ENCODE measurements at places on chromosomes 6 and 20.

DNA sequence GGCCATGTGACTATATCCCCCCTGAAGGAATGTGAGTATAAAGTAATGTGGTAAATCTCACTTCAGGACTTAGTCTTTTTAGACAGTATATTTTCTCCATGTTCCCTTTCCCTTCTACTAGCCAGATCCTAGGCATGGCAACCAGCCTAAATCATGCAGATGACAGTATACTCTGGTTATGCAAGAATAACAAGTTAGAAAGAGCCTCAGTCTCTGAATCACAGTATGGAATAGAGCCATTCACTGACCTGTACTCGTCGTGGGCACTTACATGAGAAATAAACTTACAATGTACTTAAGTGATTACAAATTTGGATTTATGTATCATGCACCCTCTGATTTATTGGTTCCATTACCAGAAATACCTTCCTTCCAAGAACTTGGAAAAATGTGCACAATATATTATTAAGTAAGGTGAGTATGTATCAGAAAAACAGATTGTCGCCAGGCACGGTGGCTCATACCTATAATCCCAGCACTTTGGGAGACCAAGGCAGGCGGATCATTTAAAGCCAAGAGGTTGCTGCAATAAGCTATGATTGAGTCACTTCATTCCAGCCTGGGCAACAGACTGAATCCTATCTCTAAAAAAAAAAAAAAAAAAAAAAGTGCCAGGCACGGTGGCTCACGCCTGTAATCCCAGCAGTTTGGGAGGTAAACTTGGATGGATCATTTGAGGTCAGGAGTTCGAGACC lies 25.1 kb upstream of the FAM8A1 start:
- no peak for DNase-seq

DNA sequence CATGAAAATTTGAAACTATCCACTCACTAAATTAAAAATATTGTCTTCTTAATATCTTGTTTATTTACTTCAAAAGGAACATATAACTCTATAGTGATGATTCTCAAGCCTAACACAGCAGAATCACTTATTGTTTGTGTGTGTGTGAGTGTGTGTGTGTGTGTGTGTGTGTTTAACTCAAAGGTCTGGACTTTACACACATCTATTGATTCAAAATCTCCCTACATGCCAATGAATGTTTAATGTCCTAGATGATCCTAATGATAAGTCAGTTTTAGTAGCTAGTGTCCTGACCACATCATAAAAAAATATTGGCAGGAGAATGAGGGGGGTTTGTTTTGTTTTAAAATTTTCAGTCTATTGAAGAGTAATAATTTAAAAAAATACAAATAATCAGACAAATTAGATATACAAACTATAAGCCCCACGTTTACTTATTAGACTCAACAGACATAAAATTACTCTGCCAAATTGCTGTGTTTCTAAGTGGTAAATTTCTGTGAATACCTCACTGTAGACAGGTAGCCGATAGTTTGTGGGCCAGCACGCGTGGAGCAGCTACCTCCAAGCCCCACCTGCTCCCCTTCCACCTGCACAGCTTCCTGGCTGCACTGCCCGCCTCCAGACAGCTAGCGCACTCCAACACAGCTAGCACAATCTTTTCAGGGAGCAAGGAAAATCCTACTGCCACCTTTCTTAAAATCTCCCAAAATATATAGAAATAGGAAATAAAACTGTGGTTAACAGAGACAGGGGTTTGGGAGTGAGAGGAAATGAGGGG lies 349.6 kb downstream of the PKHD1 start:
- DNase-seq = no peak

DNA sequence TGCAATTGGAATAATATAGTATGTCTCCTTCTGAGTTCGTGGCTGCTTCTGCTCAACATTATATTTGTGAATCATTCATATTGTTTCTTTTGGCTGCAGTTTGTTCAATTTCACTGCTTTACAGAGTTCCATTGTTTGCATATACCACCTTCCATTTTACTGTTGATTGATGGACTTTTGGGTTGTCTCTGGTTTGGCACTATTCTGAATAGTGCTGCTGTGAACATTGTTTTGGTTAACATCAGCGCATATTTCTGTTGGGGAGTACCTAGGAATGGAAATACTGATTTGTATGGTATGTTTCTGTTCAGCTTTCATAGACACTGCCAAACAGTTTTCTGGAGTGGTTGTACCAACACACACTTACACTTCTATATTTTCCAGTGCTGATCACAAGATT lies 46.9 kb downstream of the UST start:
- DNase-seq = no peak

DNA sequence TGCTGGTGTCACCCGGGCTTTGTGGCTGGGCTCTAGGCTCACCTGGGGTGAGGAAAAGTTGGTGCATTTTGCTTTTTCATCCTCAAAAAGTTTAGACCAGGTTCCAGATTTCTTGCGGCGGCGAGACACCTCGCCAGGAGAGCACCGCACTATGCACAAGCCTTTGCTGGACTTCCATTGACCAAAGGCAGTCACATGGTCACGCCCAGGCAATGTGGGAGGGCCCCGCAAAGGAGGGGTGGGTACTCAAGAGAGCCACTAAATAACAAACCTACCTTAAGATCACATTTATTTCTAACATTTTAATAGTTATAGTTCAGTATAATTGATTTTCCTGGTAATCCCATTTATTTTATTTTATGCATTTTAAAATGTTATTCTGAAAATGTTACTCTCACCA lies 3.0 kb upstream of the KIF16B start:
- no peak for DNase-seq

DNA sequence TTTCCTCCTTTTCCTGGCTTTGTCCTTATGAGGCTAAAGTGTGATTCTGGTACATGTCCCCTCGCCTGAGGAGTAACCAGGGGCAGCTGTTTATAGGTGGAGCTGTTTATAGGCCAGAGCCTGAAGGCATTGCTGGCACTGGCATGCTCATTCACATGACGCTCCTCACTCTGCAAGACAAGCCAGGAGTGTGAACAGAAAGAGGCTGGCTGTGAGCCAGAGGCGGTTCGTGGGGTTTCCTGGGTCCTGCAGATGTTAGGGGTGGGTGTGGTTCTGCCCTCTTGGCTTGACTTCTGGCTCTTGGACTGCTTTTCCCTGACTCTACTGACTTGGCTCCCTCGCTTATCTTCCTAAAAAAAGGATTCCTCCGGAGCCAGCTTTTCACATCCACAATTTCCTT lies 12.8 kb upstream of the MDFI start:
- DNase-seq = peak; percentile 30

- DNase-seq = no peak
These were observed 81.9 kb upstream of the HIVEP1 start for GRCh38 chr6:11930240-11930639.

- no peak for DNase-seq
These were observed 28.9 kb downstream of the GPRC6A start for GRCh38 chr6:116799945-116800344.

DNA sequence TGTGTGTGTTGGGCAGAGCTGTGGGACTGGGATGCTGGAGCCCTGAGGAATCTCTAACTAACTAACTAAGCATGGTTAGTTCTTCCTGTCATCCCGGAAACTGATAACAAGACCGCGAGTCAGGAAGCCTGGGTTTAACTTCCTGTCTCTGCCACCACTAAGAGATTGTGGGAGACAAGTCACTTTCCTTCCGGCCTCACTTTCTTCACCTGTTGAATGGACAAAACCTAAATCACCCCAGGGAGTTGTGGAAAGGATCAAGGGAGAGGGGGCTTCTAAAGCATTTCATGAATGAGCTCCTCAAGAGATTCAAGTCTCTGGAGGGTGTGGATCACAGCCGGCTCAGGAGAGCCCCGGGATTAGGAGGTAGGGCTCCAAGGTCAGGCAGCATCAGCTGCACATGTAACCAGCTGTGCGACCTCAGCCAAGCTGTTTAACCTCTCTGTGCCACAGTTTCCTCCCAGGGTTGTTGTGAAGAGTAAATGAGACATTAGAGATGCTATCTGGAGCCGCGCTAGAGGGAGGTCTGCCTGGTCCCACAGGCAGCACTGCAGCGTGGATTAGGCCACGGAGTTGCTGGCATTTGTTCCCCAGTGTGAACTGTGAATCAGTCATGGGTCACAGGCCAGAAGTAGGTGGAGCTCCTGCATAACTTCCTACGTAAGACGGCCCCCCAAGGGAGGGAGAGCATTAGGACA lies 105.1 kb downstream of the TOX2 start:
- peak; percentile 29 for DNase-seq

GRCh38 chr6:137815692-137816091 lies 51.4 kb upstream of the TNFAIP3 start:
- no peak for DNase-seq

DNA sequence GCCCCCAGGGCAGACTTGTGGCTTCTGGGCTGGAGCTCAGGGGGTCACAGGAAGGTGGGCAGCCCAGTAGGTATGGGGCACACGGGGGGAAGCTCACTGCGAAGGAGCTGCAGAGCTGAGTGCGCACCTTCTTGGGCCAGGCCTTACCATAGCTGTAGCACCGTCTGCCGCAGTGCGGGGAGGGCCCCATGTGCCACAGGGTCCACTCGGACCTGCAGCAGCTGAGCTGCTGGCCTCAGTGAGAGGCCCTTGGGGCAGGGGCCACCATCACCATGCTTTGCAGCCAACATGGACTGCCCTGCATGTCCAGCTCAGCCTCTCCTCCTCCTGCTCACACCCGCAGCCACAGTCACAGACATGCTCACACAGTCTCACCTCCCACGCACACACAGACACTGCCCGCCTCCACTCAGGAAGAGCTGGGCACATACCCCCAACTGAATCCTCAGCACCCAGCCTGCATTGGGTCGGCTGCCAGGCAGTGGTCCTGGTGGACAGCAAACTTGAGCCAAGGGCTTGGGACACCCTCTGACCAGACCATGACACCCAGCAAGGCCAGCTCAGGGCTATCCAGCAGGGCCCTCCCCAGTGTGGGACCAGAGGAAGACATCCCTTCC lies 35.3 kb downstream of the YTHDF1 start:
- no peak for DNase-seq

DNA sequence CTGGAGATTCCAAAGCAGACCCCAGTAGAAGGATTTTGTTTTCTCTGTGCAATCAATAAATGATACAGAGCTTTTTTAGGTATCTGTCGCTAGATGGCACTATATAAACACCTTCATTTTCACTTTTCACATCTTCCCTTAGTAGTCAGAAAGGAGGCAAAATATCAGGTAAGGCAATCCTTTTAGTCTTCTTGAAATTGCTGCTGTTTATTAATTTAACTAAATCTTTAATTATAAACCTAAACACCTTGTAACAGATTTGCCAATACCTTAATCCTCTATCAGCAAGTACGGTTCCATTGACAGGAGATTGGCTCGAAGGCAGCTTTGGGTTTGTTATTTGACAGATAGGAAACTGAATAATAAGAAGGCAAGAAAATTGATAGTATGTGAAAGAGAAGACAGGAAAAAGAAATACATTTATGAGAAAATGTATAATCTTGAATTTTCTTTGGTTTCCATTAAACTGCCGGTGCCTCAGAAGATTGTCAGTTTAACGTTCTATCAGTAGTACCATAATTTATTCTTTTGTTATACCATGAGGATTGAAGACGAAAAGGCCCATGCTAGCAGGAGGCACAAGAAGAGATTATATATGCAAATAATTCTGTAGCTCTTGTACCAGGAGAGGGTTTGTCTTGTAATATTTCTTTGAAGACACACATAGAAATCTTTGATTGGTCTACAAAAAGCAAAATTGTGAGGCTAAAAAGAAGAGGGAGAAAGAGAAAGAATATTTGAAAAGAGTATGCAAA lies 23.5 kb upstream of the IBTK start:
- no peak for DNase-seq

DNA sequence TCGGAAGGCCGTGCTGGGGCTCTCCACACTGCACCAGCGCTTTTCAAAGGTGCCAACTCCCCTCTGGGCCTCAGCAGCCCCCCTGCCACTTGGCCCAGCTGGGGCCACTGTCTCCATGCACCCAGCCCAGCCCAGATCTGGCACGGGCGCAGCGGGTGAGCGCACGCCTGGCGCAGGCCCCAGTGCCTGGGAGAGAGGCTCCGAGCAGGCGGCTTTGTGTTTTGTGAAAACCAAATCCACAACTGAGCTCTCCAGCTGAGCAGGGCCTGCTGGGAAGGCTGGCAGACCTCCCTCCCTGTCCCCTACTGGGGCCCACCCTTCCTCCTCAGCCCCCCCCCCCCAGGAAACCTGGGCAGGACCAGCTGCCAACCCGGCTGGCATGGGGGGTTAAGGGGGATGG lies 17.0 kb downstream of the MDGA1 start:
- no peak for DNase-seq

- no peak for DNase-seq
These were observed 42.9 kb downstream of the LINC00237 start for GRCh38 chr20:21063276-21063675.

- DNase-seq = no peak
These were observed 30.6 kb upstream of the LMBRD1 start for GRCh38 chr6:69827276-69827893.

DNA sequence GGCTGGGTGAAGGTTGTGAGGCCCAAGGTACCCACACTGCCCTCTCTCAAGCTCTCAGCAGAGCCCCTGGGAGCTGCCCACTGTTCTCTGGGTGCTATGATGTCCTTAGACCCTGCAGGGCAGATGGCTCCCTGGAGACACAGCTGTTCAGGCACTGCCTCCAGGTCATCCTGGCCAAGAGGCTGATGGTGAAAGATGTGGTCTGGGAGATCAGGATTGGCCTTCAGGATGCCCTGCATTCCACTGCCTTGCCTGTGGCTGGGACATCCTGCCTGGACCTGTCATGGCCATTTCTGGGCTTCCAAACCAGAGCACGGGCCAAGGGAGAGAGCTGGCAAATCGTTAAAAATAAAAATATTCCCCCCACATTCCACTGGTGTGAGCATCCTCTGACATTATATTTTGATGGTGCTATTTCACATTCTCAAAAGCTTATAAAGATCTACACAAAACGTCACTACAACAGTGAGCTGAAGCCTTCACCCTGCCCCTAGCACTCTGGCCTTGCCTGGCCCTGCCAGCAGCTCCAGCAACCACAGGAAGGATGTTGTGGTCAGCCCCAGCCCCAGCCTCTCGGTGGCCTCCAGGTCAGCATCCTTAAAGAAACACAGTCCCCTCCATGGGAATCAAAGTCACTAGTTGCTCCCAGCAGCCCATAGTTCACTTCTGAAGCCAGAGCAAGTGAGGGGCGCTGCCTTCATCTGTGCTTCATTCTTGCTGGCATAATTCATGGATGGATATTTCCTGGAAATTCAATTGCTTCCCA lies 13.5 kb upstream of the KCNK16 start:
- DNase-seq = no peak

GRCh38 chr6:111201764-111202163 lies 114.5 kb downstream of the SLC16A10 start:
- DNase-seq = no peak

- DNase-seq = no peak
These were observed 2.7 kb downstream of the SLC35B3 start for GRCh38 chr6:8432614-8433013.

GRCh38 chr6:151413372-151414145 lies 22.2 kb upstream of the ZBTB2 start:
- peak; percentile 60 for DNase-seq

GRCh38 chr20:3934624-3935023 lies 45.4 kb downstream of the PANK2 start:
- DNase-seq = no peak

GRCh38 chr6:25280344-25281074 lies 1.3 kb downstream of the CARMIL1 start:
- DNase-seq = no peak
